H54 (cell line): ENCODE measurements at places on chromosomes 6 and 20.
A peak's percentile ranks its signal among the peaks of the same experiment; 100 is the strongest.

GRCh38 chr6:93036835-93037234 lies 382.5 kb downstream of the EPHA7 start:
- no peak for DNase-seq

GRCh38 chr6:39322306-39322850 lies at the start of gene KCNK16:
Gene KCNK16, minus strand, starts transcription at chr6:39322702. Its CDS starts 162 bp downstream, at chr6:39322540.
- DNase-seq, result no peak

DNA sequence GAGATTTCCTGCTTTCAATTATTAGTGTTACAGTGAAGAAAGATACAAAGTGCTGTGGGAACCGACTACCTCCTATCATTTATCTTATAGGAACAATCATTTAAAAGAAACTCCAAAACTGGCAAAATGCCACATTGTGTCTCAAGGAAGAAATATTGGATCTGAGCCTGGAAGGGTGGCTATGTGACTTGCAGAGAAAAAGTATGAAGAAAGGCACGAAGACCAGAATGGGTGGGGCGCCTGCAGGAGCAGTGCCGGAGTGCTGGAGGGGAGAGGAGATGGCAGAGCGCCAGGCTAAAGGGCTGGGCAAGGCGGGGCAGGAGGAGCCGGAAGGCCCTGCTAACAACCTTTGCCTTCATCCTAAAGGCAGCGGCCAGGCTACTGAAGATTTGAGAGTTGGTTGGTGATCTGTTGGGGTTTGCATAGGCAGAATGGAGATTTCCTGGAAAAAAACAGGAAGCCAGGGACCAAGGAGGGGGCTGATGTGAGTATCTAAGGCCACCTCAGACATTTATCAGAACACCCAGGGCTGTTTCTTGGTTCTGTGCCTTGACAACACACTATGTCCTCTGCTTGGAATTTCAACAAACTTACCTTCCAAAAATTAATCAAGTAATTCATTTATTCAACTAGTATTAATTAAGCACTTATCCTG lies 125.6 kb downstream of the MAFB start:
- DNase-seq, result peak; percentile 23

DNA sequence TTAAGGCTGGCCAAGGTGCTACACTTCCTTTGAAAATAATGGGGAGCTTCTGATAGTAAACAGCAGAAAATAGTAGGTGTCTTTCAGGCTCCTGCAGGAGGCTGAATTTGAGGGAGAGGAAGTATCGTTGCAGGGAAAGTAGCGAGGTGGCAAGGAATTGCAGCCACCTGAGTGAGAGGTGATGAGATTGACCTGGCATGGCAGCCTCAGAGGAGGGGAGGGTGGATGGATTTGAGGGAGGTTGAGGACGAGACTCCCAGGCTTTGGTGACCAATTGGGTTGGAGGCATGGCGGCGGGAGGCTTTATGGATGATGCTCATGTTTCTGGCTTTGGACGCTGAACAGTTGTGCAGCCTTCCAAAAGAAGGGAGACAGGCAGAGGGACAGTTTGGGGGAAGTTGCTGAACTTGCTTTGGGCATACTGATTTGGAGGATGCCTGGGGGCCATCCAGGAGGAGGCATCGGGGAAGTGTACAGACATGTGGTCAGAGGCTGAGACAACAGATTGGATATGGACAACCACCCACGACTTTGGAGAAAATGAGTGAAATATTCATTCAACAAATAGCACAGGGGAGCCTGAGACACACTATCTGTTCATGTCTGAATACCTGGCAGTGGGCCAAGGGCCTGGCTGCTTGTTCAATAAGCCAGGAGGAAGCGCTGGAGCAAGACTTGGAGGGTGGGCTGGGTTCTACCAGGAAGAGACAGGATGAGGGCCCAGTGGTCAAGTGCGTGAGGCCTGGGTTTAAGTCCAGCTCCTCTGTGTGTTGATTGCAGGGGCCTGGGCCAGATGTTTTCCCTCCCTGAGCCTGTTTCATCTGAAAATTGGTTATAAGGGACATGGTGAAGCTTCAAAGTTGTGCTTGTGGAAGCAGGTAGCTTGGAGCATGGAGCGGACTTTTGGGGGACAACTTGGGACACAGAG lies 113.2 kb downstream of the CEBPB start:
- DNase-seq, result no peak

DNA sequence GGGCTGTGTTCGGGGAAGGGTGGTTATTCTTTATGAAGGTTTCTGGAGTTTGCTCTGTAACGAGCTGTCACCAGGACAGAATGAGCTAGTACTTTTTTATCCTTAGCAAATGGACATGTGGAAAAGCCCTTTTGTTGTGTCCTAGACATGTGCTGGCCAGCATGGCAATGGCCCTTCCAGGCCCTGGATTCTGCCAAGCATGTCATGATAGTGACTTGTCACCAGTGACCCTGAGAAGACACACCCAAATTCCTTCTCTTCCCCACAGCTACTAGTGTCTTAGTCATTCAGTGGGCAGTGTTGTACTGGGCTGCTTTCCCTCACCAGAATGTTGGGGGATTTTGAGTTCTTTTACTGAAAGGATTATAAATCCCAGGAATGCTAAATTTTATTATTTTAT lies 74.0 kb upstream of the XRN2 start:
- DNase-seq, result peak; percentile 26

DNA sequence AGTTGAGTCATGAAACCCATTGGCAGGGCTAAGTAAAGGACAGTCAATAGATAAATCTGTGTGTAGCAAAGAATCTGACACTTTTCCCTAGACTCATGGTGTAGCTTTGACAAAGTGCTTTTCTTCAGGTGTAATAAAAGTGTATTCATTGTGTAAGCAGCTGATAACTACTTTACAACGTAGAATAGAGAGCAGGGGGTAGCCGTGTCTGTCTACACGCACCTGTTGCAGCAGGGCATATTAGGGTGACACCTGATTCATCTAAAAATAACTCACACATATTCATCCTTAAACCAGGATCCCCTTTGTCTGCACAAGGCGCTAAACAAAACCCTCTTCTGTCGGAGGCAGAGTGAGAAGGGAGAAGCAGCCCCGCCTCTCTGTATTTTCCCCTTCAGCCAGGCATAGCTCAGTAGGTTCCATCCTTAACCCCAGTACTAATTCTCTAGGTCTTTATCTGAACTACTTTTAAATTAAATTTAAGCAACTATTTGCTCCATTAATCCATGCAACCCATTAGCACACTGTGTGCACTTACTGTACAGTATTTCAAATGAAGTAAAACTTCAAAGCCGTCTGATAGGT lies 306.7 kb upstream of the SASH1 start:
- no peak for DNase-seq

- no peak for DNase-seq
Measured at GRCh38 chr6:169341706-169342105, 88.1 kb upstream of the THBS2 start.

GRCh38 chr6:37083243-37084138 lies 78.0 kb downstream of the FGD2 start:
- no peak for DNase-seq

GRCh38 chr6:15417811-15418210 lies 171.9 kb downstream of the JARID2 start:
- DNase-seq, result peak; percentile 97

GRCh38 chr6:117624869-117625481 lies 22.7 kb upstream of the GOPC start:
- no peak for DNase-seq

GRCh38 chr20:31602779-31603441 lies 2.2 kb upstream of the ID1 start:
- no peak for DNase-seq

DNA sequence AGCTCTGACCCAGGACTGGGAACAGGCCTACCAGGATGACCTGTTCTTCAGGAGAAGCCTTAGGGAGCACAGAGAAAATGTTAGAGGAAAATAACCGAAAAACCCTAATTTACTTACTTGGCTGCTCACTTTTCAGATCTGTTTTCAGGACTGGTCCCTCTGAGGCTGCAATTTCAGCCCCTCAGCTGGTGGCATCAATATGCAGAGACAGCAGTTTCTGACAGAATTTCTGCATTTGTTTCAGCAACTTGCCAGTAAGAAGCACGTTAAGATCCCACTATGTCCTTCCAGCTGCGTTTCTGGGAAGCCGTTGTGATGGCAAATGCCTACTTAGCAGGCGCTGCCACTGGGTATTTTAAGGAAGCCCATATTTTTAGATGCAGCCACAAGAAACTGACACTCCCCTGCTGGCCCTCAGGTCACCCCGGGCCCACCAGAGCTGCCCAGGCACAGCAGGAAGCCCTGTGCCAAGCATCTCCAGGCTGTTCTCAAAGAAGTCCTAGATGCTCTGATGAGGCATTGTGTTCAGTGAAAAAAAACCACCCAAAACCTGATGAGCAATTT lies 7.5 kb downstream of the YTHDF1 start:
- no peak for DNase-seq

DNA sequence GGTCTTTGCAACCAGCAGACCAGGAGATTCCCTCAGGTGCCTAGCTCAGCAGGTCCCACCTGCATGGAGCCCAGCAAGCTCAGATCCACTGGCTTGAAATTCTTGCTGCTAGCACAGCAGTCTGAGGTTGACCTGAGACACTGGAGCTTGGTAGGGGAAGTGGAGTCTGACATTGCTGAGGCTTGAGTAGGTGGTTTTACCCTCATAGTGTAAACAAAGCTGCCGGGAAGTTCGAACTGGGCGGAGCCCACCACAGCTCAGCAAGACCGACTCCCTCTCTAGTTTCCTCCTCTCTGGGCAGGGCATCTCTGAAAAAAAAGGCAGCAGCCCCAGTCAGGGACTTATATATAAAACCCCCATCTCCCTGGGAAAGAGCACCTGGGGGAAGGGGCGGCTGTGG lies 34.3 kb downstream of the PRSS35 start:
- DNase-seq, result no peak

DNA sequence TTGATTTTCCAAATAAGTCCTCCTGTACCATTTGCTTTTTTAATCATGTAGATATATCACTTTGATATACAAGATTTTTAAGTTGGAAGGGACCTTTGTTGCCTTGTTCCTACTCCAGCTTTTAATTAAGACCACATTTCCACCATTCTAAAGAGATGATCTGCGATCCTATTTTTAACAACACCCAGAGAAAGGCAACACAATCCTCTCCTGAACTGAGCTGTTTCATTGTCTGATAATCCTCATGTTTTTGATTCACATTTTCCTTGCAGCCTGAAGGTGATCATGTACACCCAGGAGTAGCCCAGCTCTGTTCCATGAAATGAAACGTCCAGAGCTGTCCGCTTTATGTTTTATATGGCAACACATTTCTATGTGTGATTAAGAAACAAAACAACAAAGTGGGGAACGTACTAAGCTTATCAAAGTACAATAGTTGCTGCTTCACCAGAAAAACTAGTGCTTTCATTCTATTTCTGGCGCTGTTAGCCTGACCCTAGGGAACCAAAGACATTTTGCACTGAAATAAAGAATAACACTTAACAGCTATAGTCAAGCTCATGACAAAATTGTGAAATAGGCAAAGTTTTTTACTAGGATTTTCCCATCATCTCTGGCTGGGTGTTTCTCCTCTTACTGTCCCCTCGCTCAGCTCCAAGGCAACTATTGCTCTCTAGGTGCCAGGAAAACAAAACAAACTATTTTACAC lies 22.6 kb upstream of the TRAF3IP2 start:
- no peak for DNase-seq

DNA sequence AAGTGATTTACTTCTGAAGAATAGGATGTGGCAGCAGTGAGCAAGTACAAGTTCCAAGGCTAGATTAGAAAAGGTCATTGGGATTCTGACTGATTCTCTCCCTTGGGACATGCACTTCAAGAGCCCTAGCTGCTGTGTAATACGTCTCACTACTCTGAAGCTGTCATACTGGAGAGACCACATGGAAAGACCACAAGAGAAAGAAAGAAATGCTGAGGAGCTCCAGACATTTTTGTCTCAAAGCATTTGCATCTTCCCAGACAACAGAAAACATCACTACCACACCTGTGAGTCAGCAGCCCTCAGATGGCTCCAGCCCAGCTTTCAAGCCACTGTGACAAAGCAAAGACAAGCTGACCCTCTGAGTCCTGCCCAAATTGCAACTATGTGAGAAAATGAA lies 20.7 kb downstream of the TENT5A start:
- no peak for DNase-seq

GRCh38 chr6:17710331-17710730 lies 3.6 kb upstream of the NUP153 start:
- no peak for DNase-seq

DNA sequence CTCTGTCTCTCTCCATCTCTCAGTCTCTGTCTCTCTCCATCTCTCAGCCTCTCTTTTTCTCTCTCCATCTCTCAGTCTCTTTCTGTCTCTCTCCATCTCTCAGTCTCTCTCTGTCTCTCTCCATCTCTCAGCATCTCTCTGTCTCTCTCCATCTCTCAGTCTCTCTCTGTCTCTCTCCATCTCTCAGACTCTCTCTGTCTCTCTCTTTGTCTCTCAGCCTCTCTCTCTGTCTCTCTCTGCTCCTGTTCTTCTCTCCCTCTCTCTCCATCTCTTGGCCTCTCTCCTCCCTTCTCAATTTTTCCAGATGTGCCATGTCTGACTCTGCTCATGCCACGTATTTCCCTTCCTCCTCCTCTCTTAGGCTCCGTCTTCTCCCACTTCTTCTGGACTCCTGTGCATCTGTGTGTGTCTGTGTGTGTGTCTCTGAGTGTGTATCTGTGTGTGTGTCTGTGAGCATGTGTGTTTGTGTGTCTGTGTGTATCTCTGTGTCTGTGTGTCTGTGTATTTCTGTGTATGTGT lies 72.7 kb downstream of the SRC start:
- DNase-seq, result no peak

DNA sequence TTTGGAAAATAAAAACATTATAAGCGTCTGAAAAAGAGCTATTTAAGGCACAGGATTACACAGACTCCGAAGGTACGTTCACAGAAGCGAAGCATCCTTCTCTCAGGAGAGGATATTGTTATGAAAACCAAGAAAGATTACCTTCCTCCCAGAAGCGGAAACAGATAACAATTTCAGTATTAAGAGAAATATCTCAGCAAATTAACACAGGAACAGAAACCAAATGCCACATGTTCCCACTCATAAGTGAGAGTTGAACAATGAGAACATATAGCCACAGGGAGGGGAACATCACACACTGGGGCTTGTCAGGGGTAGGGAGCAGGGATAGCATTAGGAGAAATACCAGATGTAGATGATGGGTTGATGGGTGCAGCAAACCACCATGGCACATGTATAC lies 109.7 kb downstream of the CDK19 start:
- DNase-seq, result no peak

GRCh38 chr6:7112741-7113313 lies 5.1 kb downstream of the RREB1 start:
- DNase-seq, result no peak

DNA sequence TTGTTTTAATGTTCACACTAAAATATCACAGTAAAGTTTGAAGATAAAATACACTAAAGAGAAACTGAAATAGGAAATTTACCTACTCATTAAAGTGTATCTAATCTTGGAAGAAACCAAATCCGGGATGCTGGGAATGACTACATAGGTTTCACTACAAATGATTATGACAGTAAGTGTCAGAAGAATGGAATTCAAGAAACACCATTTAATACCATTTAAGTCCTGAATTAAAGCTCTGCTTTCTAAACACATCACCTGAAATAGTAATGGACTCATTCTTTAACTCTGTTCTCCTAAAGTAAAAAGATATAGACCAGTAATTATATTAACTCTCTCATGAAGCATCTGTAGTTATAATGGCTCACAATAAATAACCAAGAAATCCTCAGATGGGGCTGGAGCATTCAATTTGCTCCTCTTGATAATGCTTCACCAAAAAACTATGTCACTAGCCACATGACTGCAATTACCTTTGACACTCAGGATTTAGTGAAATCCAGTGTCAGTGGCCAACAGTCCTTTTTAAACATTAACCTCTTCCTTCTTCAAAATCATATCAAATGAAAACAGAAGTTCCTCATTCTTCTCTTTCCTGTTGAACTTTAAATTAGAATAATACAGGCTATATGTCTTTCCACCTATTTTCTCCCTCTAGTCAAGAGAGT lies 41.4 kb downstream of the MAP7 start:
- DNase-seq, result no peak
